ENCODE measurements at places on chromosomes 3 and 15.

- no peak for DNase-seq
- H3K36me3 ChIP-seq: peaks cover 2% of the 10 kb centered on the region
Observed at GRCh38 chr3:29978036-29978435, 628.4 kb upstream of the TGFBR2 start.

GRCh38 chr15:85988741-85989140 lies 90.9 kb upstream of the AGBL1 start:
- DNase-seq: no peak
- H3K4me1 ChIP-seq: no peaks in the 10 kb centered on the region
- H3K27ac ChIP-seq: no peak overlapping the region
- H3K36me3 ChIP-seq: peaks cover 2% of the 10 kb centered on the region
- H3K4me3 ChIP-seq: no peak overlapping the region
- H3K27me3 ChIP-seq: peaks cover 2% of the 10 kb centered on the region

DNA sequence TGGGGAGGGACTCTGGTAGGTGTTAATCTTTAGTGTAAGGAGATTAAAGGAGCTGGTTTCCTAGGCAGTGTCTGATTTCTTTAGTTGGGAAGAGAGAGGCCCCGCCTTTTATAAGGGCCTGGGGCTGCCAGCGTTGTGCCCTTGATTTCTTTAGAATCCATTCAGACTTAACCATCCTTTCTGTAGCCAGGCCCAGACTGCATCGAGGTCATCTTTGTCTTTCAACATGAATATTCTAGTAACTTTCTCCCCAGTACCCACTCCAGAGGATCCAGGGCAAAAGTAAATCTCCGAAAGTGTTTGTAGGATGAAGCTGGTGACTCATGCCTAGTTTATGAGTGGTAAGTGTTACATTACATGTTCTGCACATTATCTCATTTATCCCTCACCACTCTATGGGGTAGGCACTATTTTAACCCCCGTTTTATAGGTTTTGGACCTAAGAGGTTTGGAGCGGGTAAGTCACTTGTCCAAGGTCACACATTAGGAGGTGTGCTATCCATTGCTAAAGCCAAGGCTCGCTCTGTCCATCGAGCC lies 11.8 kb upstream of the USP3 start:
- DNase-seq: no peak
- no peaks in the 10 kb centered on the region for H3K27me3 ChIP-seq
- H3K4me1 ChIP-seq: peaks cover 34% of the 10 kb centered on the region
- no peak overlapping the region for H3K4me3 ChIP-seq
- peak overlapping the region; percentile 92 for H3K27ac ChIP-seq
- no peaks in the 10 kb centered on the region for H3K36me3 ChIP-seq

DNA sequence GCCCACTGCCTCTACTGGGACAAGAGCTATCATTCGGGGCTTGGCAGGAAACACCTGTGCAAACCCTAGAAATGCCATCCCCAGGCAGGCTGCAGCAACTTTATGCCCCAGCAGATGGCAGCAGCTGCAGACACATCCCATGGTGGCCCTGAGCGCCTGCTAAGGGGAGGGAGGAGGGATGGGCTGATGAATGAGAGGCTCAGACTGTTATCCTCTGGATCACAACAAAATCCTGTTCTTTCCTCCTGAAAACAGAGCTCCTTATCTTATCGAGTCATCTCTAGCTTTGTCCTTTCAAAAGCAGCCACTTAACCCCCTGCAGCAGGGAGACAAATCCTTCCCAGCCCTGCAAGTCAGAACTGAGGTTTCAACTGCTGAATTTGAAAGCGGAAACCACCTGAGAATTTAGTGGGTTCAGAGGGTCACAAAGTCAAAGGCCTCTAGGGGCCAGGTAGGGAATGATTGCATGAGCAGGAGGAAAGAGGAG lies 90.6 kb upstream of the PROK2 start:
- H3K27ac ChIP-seq: no peak overlapping the region
- H3K36me3 ChIP-seq: no peaks in the 10 kb centered on the region
- no peak overlapping the region for H3K4me3 ChIP-seq
- peaks cover 6% of the 10 kb centered on the region for H3K4me1 ChIP-seq
- peaks cover 23% of the 10 kb centered on the region for H3K27me3 ChIP-seq

DNA sequence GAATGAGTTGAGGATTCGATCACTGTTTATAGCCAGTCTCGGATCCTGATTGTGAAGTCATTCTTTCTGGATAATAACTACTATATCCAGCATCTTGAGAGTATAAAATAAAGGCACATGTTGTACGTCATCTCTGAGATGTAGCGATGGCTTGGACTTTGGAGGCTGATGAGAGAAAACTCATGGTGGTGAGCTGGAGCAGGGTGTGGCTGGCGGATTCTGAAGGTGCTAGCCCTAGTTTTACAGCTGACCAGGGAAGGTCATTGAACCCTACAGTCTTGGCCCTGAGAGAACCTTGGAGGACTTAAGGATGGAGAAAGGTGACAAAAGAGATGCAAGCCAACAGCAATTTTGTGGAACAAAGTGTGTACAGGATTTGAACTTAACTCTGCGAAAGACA lies 153.8 kb downstream of the IGF1R start:
- peaks cover 13% of the 10 kb centered on the region for H3K4me1 ChIP-seq
- peaks cover 3% of the 10 kb centered on the region for H3K27me3 ChIP-seq
- no peak overlapping the region for H3K4me3 ChIP-seq
- no peak for DNase-seq
- no peak overlapping the region for H3K27ac ChIP-seq

DNA sequence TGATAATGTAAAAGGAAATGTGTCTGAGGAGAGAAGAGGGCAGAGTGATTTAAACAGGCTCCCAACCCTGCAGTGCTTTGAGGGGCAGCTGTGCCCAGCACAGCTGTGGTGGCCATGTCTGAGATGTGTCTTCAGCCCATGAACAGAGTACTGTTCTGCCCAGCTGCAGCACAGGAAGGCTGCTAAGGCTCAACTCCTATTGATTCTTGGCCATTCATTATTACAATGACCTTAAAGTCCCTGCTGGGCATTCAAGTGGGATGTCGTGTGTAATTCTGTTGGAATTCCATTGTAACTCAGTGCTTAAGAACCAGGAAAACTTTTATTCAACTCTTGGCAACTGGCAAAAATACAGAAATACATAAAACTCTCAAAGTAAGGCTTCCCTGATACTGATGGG lies 229.3 kb downstream of the MCTP2 start:
- no peaks in the 10 kb centered on the region for H3K4me1 ChIP-seq
- peaks cover 30% of the 10 kb centered on the region for H3K36me3 ChIP-seq
- H3K27me3 ChIP-seq: no peaks in the 10 kb centered on the region

- H3K4me1 ChIP-seq: peaks cover 26% of the 10 kb centered on the region
- DNase-seq: no peak
- no peak overlapping the region for H3K4me3 ChIP-seq
- H3K36me3 ChIP-seq: no peaks in the 10 kb centered on the region
- H3K27ac ChIP-seq: no peak overlapping the region
Observed at GRCh38 chr3:127585163-127585812, 5.2 kb downstream of the TPRA1 start.

GRCh38 chr3:107250221-107250620 lies 127.0 kb upstream of the CCDC54 start:
- no peak overlapping the region for H3K4me3 ChIP-seq
- H3K27ac ChIP-seq: no peak overlapping the region

GRCh38 chr3:72892081-72892775 lies 4.4 kb downstream of the GXYLT2 start:
- DNase-seq: no peak
- H3K27ac ChIP-seq: no peak overlapping the region
- no peaks in the 10 kb centered on the region for H3K36me3 ChIP-seq
- no peak overlapping the region for H3K4me3 ChIP-seq
- H3K4me1 ChIP-seq: peaks cover 6% of the 10 kb centered on the region

GRCh38 chr15:90644952-90645725 lies 72.0 kb upstream of the BLM start:
- peaks cover 9% of the 10 kb centered on the region for H3K4me1 ChIP-seq
- no peak overlapping the region for H3K4me3 ChIP-seq
- DNase-seq: no peak
- peaks cover 3% of the 10 kb centered on the region for H3K27me3 ChIP-seq
- H3K36me3 ChIP-seq: peaks cover 16% of the 10 kb centered on the region
- peak overlapping the region; percentile 15 for H3K27ac ChIP-seq

DNA sequence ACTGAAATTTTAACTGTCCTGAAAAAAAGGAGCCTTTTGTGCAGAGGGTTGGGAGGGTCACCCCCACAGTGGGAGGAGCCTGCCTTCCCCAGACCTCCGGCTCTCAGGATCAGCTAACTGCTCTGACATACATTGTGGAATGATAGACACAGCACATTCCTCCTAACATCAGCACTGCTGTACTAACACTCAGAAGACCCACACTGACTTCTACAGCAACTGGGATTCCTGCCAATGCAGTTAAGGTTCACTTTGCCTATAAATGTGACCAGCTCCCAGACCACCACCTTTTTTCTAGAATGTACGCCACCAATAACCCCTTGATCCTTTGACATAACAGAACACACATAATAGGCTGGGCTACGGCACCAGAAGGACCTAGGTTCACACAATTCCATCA lies 3.2 kb downstream of the CPEB1 start:
- H3K4me3 ChIP-seq: no peak overlapping the region
- H3K36me3 ChIP-seq: no peaks in the 10 kb centered on the region
- H3K27ac ChIP-seq: no peak overlapping the region
- H3K27me3 ChIP-seq: peaks cover 25% of the 10 kb centered on the region

DNA sequence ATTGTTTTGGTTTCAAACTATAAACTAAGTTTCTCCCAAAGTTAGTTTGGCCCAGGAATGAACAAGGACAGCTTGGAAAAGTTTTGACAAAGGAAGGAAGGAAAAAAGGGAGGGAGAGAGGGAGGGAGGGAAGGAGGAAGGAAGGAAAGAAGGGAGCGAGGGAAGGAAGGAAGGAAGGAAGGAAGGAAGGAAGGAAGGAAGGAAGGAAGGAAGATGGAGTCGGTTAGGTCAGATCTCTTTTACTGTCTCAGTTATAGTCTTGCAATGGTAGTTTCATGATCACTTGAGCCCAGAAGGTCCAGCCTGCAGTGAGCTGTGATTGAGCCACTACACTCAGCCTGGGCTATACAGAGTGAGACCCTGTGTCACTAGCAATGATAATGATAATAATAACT lies 12.3 kb upstream of the UBXN7 start:
- H3K27me3 ChIP-seq: no peaks in the 10 kb centered on the region
- H3K27ac ChIP-seq: no peak overlapping the region
- H3K4me3 ChIP-seq: no peak overlapping the region
- DNase-seq: no peak
- peaks cover 17% of the 10 kb centered on the region for H3K4me1 ChIP-seq
- H3K36me3 ChIP-seq: no peaks in the 10 kb centered on the region

GRCh38 chr15:60184579-60184978 lies 180.5 kb downstream of the FOXB1 start:
- no peaks in the 10 kb centered on the region for H3K4me1 ChIP-seq
- DNase-seq: no peak
- H3K4me3 ChIP-seq: no peak overlapping the region
- peaks cover 17% of the 10 kb centered on the region for H3K27me3 ChIP-seq

- peaks cover 22% of the 10 kb centered on the region for H3K27me3 ChIP-seq
- no peaks in the 10 kb centered on the region for H3K36me3 ChIP-seq
- no peak overlapping the region for H3K4me3 ChIP-seq
- no peak overlapping the region for H3K27ac ChIP-seq
- H3K4me1 ChIP-seq: no peaks in the 10 kb centered on the region
Observed at GRCh38 chr3:139534992-139535879, 4.3 kb downstream of the RBP1 start.

DNA sequence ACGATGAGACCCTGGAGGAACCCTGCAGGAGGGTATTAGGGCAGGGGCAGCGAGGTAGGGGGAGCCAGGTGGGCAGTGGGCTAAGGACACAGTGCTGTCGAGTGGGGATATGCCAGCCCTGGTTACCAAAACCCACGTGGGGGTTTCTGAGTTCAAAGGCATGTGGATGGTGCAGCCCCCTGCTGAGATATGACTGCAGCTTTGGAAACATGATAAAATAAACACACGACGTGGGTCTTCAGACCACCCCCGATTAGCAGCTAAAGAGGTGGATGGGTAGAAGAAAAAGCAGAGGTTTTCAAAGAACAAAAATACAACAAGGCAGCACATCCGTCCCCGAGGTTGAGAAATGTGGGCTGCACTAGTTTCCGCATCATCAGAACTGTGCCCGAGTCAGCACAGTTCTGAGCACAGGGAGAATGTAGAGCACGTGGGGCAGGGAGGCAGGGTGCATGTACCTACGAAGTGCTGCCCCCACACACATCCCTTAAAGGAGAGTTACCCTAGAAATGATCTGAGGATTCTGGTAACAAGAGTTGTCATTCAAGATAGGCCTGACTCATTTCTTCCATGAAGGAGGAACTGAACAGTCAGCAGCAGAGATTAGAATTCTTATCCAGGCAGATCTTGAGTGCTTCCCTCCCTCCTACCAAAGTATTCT lies 121.3 kb downstream of the RPLP1 start:
- H3K4me3 ChIP-seq: no peak overlapping the region
- no peaks in the 10 kb centered on the region for H3K36me3 ChIP-seq
- H3K27ac ChIP-seq: peak overlapping the region; percentile 10

- H3K27me3 ChIP-seq: no peaks in the 10 kb centered on the region
- H3K4me1 ChIP-seq: peaks cover 15% of the 10 kb centered on the region
- H3K27ac ChIP-seq: no peak overlapping the region
- peaks cover 9% of the 10 kb centered on the region for H3K36me3 ChIP-seq
- H3K4me3 ChIP-seq: no peak overlapping the region
- DNase-seq: no peak
Observed at GRCh38 chr15:64583519-64583918, 123.1 kb downstream of the ZNF609 start.

DNA sequence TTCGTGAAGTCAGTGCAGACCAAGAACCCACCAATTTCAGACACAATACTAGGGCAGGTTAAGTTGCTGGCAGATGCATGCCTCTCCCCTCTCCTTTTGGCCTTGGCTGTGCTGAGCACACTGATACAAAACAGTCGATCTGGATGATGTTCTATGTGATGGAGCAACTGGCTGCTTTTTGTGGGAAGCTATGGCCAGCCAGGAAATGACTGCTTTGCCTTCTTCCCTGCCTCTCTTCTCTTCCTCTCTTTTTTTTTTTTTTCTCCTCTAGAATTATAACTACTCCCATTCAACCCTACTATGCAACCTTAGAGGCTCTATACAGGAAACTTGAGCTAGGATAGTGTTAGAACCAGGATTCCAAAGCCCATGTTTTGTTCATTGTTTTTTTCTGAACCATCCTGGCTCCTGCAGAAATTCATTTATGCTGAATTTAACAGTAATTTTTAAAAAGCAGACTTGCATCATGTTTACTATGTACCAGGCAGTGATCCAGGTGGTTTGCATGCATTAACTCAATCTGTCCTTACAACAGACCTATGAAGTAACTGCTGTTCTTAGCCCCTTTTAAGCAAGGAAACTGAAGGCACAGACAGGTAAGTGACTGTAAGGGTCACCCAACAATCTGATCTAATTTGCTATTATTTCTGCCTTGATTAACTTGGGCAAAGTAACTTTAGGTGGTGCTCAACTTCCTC lies 62.9 kb downstream of the PLD1 start:
- no peak overlapping the region for H3K4me3 ChIP-seq
- DNase-seq: no peak
- H3K27me3 ChIP-seq: peaks cover 7% of the 10 kb centered on the region
- no peaks in the 10 kb centered on the region for H3K4me1 ChIP-seq
- no peak overlapping the region for H3K27ac ChIP-seq

DNA sequence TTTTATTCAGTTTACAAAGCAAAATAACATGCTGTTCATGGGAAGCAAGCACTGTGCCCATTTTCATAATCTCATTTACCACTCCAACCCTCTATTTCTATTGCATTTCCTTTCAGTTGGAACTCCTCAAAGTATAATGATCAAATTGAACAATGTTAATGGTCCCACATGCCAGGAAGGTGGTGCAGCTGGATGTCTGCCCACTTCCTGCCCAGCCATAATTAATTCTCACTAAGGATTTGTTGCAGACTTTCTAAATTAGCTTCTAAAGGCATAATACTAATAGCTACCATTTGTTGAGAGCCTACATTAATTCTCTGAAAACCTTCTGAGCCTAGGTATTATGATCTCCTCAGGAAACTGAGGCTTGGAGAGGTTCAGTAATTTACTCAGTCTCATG lies 316.1 kb upstream of the TPM1 start:
- no peak overlapping the region for H3K4me3 ChIP-seq
- no peak overlapping the region for H3K27ac ChIP-seq
- H3K27me3 ChIP-seq: peaks cover 5% of the 10 kb centered on the region
- H3K4me1 ChIP-seq: peaks cover 5% of the 10 kb centered on the region
- no peak for DNase-seq
- H3K36me3 ChIP-seq: peaks cover 3% of the 10 kb centered on the region
